Astrocyte of the spinal cord (primary cell): ENCODE measurements at places on chromosomes 2 and 18.

DNA sequence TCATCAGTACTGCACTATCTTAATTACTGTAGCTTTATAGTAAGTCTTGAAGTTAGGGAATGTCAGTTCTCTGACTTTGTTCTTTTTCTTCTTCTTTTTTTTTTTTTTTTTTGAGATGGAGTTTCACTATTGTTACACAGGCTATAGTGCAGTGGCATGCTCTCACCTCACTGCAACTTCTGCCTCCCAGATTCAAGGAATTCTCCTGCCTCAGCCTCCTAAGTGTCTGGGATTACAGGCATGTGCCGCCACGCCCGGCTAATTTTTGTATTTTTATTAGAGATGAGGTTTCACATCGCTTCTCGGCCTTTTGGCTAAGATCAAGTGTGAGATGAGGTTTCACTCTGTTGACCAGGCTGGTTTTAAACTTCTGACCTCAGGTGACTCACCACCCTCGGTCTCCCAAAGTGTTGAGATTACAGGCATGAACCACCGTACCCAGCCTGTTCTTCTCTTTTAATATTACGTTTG lies 41.9 kb upstream of the TANC1 start:
- DNase-seq, result peak; percentile 78

DNA sequence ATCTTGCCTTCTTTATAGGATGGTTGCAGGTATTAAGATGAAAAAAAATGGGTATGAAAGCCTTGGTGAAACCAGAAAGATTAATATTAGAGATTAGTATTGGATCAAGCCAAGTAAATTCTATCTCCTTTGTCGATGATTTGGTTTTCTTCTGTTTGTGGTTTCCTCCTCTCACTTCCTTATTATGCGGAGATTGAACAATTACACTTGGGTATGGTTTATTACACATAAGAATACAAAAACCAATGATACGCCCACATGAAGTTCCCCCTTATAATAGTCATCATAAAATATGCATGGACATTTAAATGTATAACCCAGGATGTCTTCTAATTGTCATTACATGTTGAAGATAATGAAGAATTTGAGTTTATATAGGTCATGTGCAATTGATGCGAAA lies 4.9 kb downstream of the LTBP1 start:
- no peak for DNase-seq

DNA sequence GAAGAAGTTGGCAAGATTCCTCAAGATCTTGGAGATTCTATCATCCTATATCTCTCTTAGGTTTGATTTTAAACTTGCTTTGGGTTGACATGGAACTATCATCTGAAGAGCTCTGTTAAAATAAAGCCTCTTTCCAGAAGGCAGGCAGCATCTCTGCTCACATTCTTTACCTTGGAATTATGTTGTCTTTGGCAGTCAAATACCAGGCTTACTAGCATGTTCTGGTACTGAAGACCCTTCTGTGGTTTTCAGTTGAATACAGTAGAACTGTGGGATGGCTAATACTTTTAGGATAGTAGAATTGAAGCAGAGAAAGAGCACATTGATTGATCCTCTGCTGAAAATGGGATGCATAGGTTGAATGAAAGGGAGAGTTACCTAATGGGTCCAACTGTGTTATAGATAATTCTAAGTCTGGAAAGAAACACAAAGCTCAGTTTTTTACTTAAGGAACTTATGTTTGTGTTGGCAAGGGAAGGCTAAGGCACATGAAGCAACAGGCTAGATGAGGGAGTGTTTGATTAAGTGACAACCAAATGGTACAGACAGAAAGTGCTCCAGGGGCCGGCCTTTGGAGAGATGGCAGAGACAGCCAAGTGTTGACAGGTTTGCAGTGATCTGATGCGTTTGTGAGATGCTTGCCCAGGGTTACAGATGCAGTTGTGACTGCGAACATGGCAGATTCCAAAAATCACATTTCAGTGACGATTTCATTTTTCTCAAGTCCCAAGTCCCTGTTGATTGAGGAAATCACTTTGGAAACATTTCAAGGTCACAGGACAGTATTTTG lies 397.9 kb downstream of the MEIS1 start:
- no peak for DNase-seq

DNA sequence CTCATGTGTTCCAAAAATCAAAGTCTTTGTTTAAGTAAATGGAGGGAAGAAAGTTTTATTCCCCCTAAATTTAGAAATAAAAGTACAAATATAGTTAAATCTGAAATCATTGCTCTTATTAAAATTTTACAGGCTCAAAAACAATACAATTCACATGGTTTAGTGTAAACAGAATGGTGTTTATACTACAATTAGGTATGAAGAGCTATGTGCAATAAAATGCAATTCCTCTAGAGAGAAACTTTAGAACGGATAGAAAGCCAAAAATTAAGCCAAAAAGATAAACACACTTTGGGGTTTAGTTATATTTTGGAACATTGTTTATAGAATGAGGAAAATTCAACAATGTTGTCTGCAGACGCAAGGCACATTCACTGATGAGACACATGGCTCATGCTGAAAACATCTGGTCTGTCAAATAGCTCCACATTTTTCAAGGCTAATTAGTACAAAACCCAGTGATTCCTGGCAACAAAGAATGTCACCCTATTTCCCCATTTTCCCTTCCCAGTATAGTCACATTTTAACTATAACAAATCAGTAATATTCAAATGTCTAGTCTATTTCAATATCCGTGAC lies 103.3 kb downstream of the EXOC6B start:
- DNase-seq, result peak; percentile 15

- DNase-seq, result no peak
Measured at GRCh38 chr2:100246163-100247145, 75.8 kb downstream of the LONRF2 start.

- no peak for DNase-seq
Measured at GRCh38 chr2:67283641-67284040, 113.5 kb upstream of the ETAA1 start.

- peak; percentile 75 for DNase-seq
Measured at GRCh38 chr2:100891906-100892642, 72.1 kb downstream of the NPAS2 start.
